ENCODE measurements at places on chromosomes 2 and 18.

DNA sequence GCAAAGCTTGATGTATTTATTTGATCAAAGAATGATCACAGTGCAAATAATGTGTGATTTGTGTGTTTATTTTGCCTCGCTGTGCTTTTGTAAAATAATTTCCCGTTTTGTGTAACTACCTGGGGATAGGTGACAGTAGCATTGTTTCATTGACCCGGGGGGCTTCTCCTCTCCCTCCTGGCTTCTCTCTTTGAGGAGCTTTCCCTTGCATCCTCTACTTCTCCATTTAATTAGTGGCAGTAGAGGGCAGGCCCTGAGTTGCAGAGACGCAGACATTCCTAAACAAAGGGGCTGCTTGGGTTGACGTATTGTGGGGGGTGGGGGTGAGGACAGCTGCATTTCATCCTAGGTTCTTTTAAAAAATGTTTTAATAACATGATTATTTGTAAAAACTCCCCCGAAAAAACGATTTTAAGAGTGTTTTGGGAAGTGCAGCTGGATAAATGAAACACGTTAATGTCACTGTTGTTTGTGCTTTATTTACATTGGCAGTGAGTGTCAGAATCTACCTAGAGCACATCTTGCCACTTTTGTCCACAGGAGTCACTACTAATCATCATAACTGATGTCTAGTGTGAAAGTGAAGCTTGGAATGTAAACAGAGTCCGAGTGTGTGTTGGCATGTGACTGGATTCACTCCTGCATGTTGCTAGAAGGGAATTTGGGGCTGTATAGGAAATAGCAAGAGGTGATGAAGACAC is 2.2 kb downstream of the NEDD4L start:
- no peak for DNase-seq

DNA sequence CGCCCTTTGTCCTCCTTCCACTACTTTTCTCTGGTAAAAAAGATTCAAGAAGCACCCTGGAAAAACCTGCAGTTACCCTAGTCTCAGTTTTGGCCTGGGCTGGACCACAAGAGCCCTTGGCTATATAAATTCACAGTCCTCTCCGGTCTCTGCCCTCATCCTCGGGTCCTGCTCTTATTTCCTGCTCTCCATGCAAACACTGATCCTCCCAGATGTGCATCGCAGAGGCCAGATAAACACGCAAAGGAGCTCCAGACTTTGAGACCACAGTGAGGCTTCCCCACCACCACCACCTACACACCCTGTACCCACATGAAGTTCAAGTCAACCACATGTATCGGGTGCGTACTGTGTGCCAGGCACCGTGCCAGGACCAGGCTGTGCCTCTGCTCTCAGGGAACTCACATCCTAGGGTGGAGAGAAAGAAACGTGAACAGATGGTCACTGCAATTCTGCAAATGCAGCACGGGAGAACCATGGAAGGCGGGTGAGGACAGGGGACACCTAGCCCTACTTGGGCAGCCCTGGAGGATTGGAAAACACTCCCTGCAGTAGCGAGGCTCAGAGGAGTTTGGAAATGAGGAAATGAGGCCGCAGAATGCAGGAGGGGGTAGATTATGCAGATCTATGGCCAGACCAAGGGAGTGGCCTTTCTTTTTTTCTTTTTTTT is 7.4 kb downstream of the CTDSP1 start:
- peak; percentile 54 for DNase-seq

DNA sequence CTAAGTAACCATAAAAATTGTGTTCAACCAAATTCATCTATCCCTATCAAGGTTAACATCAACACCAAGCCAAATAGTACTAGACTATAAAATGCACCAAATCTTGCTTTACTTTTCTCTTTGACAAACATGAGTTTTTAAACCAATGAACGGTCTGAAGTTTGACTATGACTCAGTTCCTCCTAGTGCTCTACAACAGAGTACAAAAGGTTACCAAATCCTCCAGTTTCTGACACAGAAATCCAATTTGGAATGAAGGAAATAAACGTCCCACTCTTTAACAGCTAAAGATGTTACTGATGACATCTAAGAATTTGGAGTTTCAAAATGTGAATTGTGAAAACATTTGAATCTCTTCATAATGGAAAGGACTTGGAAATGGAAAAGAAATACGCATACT is 11.8 kb upstream of the ACVR1 start:
- DNase-seq = no peak

DNA sequence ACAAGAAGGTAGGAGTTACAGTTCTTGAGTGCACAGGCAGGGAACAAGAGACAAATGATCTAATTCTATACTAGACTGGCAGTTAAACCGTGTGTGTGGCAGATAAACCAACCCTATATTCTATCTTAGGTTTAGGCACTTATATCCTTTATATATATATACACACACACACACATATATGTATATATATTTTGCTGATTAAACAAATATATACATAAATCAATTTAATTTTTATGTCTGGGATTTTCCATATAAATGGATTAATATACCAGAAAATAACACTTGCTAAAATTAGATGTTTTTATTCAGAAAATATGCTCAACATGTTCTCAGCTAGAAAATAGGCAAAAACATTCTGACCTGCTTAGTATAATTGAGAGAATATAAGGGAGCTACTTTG is 887.9 kb upstream of the KLHL29 start:
- DNase-seq = no peak

- DNase-seq = peak; percentile 25
These were observed 1.1 kb downstream of the ID2 start for GRCh38 chr2:8682719-8683667.

GRCh38 chr18:6482198-6482977 is 67.7 kb upstream of the L3MBTL4 start:
- no peak for DNase-seq

DNA sequence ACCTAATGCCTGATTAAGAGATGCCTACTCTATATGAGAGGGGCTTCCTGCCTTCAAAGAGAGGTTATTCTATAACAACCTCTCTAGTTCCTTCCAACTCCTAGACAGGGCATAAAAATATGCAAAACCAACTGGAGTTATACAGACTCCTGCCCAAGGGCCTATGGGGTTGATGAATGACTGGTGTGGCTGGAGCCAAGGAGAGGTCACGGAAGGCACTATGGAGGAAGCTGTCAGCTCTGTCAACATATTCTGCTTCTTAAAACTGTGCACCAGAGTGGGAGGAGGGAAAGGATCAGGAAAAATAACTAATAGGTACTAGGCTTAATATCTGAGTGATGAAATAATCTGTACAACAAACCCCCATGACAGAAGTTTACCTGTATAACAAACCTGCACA is 120.9 kb upstream of the CDC42EP3 start:
- no peak for DNase-seq

- DNase-seq = no peak
These were observed 487.3 kb upstream of the DCC start for GRCh38 chr18:51852681-51853080.

GRCh38 chr2:74927621-74928020 is 30.8 kb upstream of the POLE4 start:
- DNase-seq = no peak

DNA sequence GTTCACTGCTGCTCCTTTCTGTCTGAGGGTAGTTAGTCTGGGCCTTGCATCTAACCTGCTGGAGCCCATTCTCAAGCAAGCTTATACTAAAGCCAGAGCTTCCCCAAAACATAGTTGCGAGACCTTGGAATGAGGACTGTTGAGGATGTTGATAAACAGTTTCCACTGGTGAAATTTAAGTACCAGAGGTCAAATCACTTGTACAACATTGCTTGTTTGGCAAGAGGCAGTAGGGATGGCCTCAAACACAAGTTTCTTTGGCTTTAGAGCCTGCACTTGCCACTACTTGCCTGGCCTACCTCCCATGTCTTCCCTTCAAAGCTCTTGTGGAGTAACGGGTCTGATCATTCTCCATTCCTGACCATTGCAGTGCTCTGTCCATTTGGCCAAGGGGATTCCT is 262.7 kb downstream of the FHOD3 start:
- no peak for DNase-seq

- no peak for DNase-seq
These were observed 826.9 kb downstream of the DCDC2C start for GRCh38 chr2:4530231-4530630.

GRCh38 chr2:219433666-219434467 is 776 bp upstream of the SPEG start:
- peak; percentile 39 for DNase-seq

- no peak for DNase-seq
These were observed 835.4 kb upstream of the CDH2 start for GRCh38 chr18:29012364-29012763.

- DNase-seq = no peak
These were observed 235.6 kb upstream of the EPHA4 start for GRCh38 chr2:221807706-221808105.

DNA sequence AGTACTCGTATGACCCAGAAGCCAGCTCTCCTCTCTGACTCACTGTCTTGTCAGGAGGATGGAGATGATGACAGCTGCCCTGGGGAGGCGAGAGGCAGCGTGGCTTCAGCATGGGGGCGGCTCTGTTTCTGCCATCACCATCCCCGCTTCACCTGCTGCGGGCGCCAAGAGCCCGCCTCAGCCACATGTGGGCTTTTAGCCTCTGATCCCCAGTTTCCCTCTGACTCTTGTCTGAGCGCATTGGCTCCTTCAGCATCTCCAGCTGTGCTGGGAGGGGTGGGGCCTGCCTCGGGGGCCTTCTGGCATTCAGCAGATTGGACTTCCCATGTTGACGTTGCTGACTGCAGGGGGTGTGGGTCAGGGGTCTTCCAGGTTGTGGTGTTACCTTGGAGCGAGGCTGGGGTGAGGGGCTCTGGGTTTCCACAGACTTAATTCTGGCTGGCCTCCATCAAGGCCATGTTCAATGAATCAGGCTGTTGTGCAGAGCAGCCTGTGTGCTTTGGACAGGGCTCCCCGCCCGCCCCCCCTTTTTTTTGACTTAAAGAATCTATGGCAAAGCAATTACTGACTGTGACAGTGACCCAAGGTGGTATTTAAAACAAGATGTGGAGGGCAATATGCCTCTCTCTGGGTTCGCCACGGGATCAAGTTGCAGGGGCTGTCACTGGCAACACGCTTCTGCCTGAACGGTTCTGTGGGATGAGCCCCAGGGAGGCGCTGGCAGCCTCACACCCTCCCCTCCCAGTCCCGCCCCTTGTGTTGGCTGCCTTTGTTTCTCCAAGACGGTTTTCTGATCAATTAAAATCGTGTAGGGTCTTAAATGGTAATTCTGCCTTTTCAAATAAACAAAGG is 228.3 kb downstream of the LDLRAD4 start:
- no peak for DNase-seq

DNA sequence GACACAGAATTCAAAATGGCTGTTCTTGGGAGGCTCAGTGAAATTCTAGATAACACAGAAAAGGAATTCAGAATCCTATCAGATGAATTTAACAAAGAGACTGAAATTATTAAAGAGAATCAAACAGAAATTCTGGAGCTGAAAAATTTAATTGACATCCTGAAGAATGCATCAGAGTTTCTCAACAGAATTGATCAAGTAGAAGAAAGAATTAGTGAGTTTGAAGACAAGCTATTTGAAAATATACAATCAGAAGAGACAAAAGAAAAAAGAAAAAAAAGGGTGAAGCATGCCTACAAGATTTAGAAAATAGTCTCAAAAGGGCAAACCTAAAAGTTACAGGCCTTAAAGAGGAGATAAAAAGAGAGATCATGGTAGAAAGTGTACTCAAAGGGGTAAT is 12.0 kb upstream of the RANBP2 start:
- no peak for DNase-seq

DNA sequence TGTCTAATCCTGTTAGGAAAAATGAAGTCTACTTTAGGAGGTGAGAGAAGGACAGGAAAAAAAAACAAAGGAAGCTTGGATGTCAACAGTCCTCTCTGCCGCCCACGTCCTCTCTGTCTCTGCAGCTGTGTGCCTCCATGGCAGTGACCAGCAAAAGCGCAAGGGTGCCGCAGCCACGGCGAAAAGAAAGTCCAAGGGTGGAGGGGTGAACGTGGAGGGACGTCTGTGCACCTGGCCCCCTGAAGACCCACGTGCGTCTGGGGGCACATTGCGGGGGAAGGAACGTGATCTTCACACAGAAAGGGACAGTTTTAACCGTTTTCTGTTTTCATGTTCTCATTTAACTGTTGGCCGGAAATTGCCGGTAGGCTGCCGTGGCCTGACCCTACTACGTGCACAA is 152.7 kb downstream of the MBP start:
- DNase-seq = no peak

- no peak for DNase-seq
These were observed 342.9 kb downstream of the SPAG16 start for GRCh38 chr2:213627054-213627710.

DNA sequence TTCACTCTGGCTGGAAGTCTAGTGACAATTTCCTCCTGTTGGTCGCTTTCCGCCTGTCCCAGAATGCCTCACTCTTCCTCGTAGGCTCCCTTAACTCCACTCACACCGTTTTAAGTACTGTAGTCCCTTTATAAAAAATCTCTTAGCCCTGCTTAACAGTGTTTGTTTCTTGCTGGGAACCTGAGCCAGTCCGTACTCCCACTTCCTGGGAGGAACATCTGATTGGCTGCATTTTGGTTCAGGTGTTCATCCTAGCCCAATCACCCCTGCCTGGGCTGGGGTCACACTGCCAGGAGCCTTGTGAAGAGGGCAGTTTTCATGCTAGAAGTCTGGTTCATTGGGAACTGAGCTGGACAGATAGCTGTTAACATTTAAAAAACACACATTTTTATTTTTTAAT is 25.6 kb upstream of the TOGARAM2 start:
- no peak for DNase-seq

DNA sequence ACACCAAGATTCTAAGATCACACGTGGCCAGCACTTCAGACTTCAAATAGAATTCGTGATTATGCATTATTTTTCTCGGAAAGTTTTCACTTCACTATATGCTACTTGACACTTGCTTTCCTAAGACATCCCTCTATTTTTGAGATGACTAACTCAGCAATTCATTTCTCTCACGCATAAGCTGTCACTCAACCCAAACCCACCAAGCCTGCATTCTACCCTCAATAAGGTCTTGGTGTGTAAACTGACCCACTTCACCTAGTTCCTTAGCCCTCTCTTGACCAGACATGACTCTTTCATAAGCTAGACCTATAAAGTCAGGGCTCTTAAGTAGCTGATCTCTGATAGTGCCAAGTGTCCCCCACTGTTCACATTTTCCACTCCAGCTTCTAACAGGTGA is 11.7 kb downstream of the CKAP2L start:
- DNase-seq = no peak

DNA sequence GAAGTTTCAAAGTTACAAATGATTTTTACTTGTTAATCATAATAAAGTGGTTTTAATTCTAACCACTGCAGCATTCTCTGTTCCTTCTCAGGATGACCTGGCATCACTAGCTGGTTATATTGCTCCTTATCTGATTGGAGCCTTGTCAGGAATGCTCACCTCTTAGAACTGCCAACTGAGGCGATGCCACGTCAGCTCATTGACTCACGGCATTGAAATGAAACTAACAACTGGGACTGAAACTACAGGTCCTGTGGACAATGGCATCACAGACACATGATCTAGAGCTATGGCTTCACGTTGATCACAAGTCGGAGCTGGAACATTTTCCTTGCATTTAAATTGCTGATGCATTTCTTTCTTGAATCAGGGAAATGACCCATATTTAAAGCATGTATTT is 54.9 kb upstream of the MAP2 start:
- DNase-seq = no peak

- no peak for DNase-seq
These were observed 424.2 kb downstream of the TSN start for GRCh38 chr2:122179492-122180165.

Data from CD4-positive, alpha-beta T cell (primary cell).